ENCODE measurements at places on chromosomes 13 and 19.
A peak's percentile ranks its signal among the peaks of the same experiment; 100 is the strongest.

GRCh38 chr19:18781885-18782527 lies 9.1 kb downstream of the COMP start:
- no peak for DNase-seq

- peak; percentile 53 for DNase-seq
These were observed 7.1 kb downstream of the SPRED3 start for GRCh38 chr19:38395381-38396114.

DNA sequence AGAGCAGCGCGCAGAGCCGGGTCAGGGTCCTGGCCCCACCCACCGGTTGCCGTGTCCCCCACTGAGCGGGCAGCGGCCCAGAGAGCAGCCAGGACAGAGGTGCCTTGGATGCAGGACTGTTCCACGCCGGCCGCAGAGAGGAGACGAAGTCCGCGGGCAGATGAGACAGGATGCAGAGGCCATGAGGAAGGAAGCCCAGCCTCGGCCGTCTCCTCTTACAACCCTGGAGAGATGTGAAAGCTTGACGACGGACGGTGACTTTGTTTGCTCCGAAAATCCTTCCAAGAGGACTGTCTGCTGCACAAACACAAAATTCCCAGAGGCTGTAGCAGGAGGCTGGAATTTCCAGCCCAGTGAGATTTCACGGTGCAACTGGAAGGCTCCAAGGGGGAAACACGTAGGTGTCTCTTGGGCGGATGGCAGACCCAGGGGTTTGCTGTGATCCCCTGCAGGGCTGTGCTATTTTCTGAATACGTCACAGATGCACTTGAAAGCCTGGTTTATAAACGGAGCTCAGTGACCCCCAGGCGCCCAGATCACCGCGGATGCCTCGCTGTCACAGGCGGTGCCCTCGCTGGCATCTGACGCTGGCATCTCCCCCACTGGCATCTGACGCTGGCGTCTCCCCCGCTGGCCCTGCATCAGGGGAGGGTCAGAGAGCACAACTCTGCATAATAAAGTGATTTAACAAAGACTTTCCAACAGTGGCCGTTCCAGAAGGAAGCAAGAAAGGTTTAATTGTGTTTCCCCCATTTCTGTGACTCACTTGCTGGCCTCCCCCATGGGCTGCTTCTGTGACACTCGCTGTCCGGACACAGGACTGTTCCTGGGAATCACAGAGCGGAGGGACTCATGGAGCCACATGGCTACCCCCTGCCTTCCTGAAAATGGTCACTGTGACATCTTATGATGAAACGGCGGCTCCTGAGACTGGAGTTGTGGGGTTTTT lies 62.0 kb upstream of the C13orf46 start:
- DNase-seq = no peak

- no peak for DNase-seq
These were observed 33.1 kb downstream of the DCLK1 start for GRCh38 chr13:36098080-36098479.

GRCh38 chr19:10133596-10133995 lies 13.9 kb upstream of the EIF3G start:
- DNase-seq = no peak

GRCh38 chr19:43433358-43433673 lies 18.6 kb downstream of the TEX101 start:
- no peak for DNase-seq

Data from activated naive CD4-positive, alpha-beta T cell treated with Interleukin-2 at 50 U/mL for 16 hours (primary cell).